Activated B cell treated with CpG ODN at 0.5 μM for 24 hours (primary cell): ENCODE measurements at places on chromosomes 2 and 18.

DNA sequence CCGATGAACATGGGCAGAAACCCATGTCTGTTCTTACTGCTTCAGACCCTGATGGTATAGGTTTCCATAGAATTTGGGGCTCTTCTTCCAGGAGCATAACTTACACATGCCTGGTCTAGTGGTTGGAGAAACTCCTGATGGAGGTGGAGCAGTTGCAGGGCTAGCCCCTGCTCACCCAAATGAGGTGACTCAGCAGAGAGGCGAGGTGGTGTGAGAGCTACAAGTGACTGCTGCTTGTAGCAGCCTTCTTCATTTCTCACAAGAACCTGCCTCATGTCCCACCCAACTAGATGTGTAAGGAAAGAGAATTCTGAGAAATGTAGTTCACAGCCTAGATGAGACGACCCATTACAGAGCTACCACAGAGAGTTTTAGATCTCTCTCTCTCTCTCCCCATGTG, 105.3 kb downstream of the ZNF407 start:
- DNase-seq: no peak

DNA sequence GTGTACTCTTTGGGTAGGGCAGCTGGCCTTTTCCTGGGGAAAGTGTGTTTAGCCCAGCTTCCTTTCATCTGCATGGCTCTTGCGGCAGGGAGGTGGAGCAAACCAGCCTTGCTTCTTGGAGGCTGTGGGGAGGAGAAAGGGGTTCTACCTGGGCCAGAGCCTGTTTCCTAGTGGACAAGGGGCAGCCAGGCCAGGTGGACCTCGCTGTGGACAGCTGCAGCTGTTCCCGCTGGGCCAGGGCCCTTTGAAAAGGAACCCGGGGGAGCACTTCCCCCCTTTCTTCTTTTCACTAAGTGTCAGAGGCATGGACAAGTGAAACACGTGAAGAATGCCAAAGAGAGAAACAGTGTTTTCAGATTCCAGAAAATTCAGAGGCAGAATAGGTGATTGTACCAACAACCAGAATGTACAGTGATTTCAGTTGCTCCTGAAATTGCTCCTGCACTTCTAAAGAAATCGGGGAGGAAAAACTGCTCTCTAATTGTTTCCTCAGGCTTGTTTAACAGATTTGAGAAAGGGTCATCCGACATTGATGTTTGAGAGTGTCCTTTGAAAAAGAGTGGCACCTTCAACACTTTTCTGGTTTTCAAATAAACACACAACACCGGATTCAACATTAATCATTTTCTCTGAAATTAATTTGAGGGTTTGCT, 3.9 kb downstream of the GLI2 start:
- no peak for DNase-seq

- no peak for DNase-seq
These were observed 37.8 kb upstream of the CCDC150 start for GRCh38 chr2:196601430-196602306.

DNA sequence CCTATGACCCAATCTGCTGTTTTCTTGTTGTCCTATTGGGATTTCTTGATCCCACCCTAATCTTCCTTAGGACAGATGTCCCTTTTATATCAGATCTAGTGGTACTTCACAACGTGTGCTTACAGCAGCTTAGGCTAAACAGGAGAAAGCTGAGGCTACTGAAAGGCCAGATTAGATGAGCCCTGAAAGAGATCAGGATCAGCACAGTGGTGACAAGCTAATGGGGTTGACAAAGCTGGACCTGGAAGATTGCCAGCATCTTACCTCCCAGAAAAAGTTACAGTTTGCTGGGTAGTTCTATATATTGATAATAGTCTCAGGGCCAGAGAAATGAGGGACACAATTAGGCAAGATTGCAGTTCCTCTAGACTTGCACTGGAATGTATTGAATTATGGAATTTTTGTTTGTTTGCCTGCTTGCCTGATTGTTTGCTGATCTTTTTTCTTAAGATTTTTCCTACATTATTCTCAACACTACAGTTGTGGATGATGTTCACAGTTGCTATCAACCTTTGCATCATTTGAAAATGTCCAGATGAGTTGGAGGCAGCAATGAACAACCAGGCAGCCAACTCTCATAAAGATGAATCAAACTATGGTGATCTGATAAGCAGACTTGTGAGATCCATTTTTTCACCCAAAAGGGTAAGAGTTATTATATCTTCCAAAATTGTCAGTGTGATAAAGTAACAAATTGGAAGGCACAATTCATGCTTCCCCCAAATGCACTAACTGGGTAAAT, 49.1 kb upstream of the PIK3C3 start:
- DNase-seq: no peak

GRCh38 chr2:219706823-219707281, 79.4 kb downstream of the SLC4A3 start:
- no peak for DNase-seq

GRCh38 chr2:118807668-118808428, 39.6 kb downstream of the EN1 start:
- no peak for DNase-seq

- DNase-seq: no peak
These were observed 28.6 kb downstream of the TTC21B start for GRCh38 chr2:165924946-165925345.

DNA sequence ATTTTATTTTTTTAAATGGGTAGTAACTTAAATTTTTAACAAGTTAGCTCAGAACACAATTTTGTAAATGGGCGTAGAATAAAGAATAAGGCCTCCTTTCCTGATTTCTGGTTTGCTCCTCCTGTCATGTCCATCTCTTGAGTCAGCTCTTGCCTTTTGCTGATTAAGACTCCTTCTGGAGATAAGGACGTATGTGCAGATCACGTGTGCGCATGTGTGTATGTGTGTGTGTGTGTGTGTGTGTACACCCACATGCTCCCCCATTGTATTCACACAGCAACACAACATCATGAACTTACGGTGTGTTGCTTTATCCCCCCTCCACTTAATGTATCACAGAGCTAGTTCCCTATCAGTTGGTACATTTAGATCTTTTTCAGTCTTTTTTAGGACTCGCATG, 182.9 kb downstream of the PRKCE start:
- DNase-seq: no peak

GRCh38 chr2:201882353-201883090, 76.2 kb downstream of the CDK15 start:
- DNase-seq: no peak

DNA sequence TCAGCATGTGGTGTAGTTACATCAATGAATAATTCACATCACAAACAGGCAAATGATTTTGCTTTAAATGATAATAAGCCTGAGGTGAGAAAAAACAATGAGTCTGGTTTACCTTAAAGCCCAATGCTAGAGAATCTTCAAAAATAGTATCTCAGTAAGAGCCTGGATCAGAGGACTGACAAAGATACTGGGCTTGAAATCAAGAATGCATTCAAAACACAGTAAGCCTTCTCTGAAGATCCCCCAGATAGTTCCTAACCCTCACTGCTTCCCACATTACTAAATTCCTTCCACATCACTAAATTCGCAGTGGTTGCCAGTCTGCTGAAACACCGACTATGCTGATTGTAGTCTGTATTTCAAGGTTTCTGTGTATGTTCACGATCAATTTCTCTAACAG, 514.9 kb downstream of the SUCLG1 start:
- no peak for DNase-seq

DNA sequence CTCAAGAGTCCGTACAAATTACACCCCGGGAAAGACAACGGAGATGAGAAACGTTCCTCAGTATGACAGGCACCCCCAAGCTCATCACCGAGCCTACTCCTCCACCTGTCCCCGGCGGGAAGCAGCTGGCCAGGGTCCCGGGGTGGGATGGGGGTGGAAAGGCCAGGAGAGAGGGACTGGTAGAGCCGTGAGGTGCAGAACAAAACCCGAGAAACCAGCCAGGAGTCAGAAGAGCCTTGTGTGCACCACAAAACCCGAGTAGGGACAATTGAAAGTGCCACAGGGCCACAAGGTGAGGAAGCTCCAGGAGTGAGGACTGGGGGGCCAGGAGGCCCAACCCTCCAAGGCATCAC, 75.5 kb upstream of the SALL3 start:
- no peak for DNase-seq

GRCh38 chr2:135916207-135916606, 40.0 kb upstream of the MCM6 start:
- DNase-seq: no peak

DNA sequence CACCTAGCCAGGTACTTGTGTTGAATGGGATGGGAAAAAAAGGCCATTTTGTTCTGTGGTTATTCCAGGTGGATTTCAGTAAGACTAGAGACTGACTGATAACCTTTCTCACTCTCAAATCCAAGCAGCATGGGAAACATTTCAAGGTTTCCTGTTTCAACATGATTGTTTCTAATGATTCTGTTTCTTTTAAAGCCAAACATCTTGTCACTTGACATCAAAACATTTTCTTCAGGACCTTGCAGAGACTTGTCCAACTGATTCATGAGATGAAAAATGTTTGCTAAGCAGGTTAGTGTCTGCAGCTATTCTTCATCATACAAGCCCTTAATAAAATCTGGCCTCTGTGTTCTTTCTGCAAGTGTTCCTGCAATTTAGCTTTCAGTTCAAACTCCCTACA, 456.5 kb upstream of the CWC22 start:
- DNase-seq: no peak

GRCh38 chr2:136638193-136638592, 127.2 kb upstream of the THSD7B start:
- no peak for DNase-seq

GRCh38 chr18:43819397-43819796, 542.1 kb upstream of the SYT4 start:
- no peak for DNase-seq

DNA sequence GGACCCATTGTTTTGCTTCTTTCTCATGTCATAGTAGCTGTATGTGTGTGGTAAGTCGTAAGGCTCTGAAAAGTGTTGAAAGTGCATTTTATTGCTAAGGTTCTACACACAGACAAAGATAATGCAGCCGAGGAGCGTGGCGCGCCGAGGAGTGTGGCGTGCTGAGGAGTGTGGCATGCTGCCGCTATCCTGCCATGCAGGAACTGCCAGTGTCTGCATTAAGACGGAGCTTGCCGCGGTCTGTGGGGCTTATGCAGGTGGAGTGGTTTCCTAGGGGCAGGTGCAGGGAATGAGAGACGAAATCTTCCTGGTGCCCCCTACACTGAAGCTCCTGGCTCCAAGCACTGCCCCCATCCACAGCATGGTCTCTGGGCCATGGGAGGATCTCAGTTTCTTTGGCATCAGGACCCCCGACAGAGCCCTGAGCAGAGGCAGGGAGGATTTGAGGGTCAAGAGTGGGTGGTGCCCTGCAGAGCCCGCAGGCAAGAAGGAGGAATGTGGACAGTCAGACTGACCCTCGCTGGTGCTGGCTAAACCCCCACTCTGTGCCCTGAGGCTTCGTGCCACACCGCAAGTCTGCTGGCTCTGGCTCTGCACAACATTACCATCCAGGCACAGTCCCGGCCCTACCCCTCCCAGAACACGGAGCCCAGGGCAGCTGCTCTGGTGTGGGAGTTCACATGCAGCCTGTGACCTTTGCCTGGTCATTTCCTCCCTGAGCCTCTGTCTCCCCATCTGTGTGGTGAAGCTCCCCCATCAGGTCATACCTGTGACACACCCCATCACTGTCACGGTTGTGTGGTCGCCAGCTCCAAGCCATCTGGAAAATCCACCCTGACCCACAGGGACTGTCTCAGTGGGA, 3.2 kb downstream of the SNED1 start:
- DNase-seq: no peak

DNA sequence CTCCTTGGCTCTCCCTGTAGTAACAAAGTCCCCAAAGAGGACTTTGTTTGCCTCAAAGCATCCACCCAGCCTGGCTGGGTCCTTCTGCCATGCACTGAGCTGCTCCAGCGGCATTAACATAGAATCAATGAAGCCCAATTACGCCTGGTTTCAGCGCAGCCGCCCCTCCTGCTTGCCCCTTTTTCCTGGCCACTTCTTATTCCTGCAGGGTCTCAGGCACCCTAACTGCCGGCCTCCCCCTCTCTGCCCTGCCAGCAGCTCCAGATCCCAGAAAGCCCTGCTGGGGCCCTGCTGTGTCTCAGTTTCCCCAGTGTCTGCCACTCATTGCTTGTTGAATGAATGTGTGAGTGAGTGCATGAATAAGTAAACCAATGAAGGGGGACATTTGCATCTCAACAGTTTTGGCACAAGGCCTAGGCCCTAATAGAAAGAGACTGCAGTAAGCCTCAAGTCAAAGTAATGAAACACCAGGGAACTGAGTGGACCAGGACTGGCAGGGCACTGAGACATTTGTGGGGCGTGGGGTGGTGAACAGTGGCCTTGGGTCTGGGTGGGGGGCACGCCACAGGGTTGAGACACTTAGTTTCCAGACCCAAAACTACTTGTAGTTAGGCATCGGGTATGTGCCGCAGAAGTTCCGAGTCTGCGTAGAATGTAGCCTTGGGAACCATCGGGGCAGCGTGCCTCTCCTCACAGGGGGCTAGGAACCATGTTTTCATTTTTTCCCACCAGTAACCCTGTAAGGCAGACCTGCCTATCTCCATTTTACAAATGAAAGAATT, 60.6 kb downstream of the SMAD7 start:
- DNase-seq: no peak
